ENCODE measurements at places on chromosomes 12 and 14.

DNA sequence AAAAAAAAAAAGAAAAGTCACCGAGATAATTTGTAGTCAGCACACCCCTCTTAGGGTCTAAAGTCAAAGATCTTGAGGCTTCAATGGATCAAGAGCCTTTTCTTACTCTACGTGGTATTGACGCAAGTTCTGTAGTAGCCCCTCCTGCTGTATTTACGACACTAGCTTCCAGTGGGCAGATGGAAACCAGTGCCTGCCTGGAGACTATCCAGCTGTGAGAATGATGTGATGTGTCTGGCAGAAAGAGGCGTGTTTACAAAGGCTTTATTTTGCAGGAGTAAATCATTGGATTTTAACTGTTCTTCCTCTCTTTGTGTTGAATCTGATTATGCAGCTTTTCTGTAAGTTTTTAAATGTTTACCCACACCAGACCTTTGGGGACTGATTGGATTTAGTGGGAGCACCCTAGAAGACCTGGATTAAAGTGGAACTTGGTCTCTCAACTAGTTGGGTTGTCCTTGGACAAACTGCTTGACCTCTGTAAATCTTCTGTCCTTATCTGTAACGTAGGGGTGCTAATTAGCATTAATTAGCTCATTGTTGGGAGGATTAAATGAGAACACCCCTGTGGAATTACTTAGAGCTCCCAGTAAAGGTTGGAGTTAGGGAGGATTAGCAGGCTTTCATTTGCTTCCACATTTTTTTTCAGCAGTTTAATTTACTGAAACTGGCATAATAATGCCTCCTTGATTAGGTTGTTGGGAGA, 72.4 kb downstream of the RASSF3 start:
- DNase-seq = no peak

- DNase-seq = no peak
Measured at GRCh38 chr12:93957168-93957567, 191.2 kb upstream of the PLXNC1 start.

DNA sequence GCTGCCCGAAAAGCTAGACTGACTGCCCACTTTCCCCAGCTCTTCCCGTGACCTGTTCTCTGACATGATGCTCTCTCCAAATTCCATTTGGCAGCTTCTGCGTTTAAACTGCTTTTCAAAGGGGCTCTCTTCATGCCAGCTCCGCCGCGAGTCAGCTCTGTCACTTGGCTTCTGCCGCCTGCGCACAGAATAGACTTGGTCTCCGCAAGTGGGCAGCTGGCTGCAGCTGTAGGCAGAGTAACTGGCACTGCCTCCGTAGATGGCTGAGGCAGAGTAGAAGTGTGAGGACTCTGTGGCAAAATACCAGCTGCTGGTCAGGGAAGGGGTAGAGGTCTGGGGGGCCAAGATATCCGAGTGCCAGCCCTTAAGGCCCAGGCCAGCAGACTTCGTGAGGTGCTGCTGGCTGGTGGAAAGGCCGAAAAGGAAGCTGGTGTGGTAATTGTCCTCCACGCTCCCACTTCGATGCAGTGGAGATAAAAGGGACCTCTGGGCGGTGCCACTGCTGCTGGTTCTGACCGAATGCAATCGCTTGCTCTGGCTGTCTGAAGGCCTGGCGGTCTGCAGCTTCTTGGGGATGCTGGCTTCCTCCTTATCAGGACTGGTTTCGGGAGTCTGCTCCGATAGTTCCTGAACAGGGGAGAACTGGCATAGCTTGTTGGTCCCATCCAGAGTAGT, 85.7 kb downstream of the DUSP16 start:
- DNase-seq = no peak

DNA sequence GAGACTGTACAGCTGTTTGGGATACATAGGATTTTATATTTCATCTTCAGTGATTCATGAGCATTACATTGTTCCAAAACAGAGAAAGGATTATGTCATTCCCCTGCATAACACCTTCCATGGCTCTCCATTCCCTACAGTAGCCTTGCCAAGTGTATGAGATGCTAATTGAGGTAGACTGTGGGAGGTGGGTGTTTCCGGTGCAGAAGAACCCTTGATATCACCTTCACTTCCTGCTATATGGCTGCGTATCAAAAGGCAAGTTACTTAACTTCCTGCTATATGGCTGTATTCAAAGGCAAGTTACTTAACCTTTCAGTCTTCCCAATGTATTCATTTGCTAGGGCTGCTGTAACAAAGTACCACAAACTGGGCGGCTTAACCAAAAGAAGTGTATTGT, 11.2 kb downstream of the FAR2 start:
- DNase-seq = no peak

DNA sequence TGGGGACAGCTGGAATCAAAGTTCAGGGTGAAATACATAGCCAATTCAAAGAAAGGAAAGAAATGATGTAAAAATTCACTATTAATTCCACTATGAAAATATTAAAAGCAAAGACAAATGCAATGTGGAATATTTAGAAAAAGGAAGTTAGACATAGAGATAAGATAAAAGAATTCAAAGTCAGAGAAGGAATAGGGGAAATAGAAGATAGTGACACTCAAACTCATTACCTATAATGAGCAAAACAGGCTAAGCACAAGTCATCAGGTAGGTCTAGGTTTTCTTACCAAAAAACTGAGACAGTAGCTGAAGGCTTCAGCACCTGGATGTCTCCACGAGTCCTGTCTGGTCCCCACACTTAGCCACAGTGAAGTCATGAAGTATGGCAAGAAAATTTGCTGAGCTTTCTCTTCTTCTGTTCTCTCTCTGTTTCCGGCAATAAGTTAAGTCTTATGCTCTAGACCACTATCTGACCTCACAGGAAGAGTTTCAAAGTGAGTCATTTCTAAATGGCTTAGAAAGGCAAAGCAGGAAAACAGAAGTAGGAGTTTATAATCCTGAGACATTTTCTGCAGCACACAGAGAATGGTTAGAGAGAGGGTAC, at the start of gene C3AR1:
Gene C3AR1, minus strand, starts transcription at position 369 of the 604 bp plus-strand sequence. CDS start 6,174 bp downstream, outside the sequence.
- DNase-seq = no peak

DNA sequence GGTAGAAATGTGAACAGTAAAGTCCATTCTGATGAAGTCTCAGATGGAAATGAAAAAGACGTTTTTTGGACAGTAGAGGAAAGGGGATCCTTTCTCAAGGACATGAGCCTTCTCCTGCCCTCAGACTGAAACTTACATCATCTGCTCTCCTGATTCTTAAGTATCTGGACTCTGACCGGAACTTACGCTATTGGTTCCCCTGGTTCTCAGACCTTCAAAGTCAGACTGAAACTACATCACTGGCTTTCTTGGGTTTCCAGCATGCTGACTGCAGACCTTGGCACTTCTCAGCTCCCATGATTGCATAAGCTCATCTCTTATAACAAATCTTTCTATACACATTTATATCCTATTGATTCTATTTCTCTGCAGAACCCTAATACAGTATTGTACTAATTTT, 291.0 kb downstream of the SNAPC1 start:
- no peak for DNase-seq

- DNase-seq = peak; percentile 29
Measured at GRCh38 chr14:94036313-94037167, 10.4 kb downstream of the OTUB2 start.

Measured in DMS79 (cell line).